ENCODE measurements at places on chromosomes 7 and 10.

- no peak overlapping the region for H3K4me3 ChIP-seq
- H3K27me3 ChIP-seq, result no peaks in the 10 kb centered on the region
- no peak overlapping the region for H3K27ac ChIP-seq
- H3K36me3 ChIP-seq, result peaks cover 2% of the 10 kb centered on the region
These were observed 19.8 kb downstream of the ERCC6 start for GRCh38 chr10:49518982-49519578.

GRCh38 chr10:78756604-78757343 is 312.0 kb upstream of the ZMIZ1 start:
- no peak overlapping the region for H3K4me3 ChIP-seq
- no peaks in the 10 kb centered on the region for H3K27me3 ChIP-seq
- peak overlapping the region; percentile 51 for H3K27ac ChIP-seq
- peaks cover 19% of the 10 kb centered on the region for H3K4me1 ChIP-seq

DNA sequence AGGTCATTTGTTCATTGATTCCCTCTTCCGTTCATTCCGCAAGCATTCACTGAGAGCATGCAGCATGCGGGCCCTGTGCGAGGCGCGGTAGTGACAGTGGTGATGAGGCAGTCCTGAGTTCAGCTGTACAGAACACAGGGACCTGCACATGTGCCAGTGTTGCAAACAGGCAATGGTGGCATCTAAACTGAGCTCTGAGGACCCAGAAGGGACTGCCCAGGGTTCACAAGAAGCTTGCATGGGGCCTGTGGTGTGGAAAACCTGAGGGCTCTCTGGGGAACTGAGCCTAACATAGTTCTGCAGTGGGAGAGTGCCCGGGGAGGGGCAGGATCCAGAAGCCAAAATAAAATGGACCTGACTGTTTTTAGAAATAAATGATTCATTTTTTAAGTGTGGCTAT is 13.2 kb downstream of the ZNF488 start:
- no peaks in the 10 kb centered on the region for H3K36me3 ChIP-seq
- DNase-seq, result no peak
- no peaks in the 10 kb centered on the region for H3K4me1 ChIP-seq
- peaks cover 12% of the 10 kb centered on the region for H3K27me3 ChIP-seq

DNA sequence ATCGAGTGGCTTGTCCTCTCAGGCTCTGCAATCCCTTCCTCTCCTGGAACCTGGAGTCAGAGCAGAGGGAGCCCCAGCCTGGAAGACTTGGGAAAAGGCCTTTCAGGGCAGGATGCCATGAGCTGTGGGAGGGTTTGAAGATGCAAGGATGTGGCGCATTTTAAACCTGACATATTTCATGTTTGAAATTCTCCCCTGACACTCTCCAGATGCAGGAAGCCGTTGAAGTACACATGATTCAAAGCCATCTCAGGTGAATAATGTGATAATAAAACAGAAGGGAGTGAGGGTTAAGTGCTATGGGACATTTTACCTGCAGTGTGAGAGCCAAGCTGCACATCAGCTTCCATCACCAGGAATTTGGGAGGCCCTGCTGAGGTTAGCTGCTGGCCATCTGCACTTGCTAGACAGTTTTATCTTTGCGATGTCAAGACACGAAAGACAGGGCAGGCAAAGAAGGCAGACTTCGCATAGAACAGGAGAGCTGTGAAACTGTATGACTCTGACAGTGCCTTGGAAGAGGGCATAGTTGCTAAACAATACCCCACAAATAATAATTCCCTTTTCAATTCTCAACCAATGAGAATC is 159.1 kb upstream of the GDF10 start:
- H3K4me3 ChIP-seq, result no peak overlapping the region
- H3K4me1 ChIP-seq, result peaks cover 9% of the 10 kb centered on the region
- no peak overlapping the region for H3K27ac ChIP-seq
- no peaks in the 10 kb centered on the region for H3K36me3 ChIP-seq

GRCh38 chr10:42654419-42654818 is 16.0 kb upstream of the ZNF33B start:
- DNase-seq, result no peak
- no peaks in the 10 kb centered on the region for H3K36me3 ChIP-seq
- H3K4me3 ChIP-seq, result no peak overlapping the region
- no peaks in the 10 kb centered on the region for H3K27me3 ChIP-seq

DNA sequence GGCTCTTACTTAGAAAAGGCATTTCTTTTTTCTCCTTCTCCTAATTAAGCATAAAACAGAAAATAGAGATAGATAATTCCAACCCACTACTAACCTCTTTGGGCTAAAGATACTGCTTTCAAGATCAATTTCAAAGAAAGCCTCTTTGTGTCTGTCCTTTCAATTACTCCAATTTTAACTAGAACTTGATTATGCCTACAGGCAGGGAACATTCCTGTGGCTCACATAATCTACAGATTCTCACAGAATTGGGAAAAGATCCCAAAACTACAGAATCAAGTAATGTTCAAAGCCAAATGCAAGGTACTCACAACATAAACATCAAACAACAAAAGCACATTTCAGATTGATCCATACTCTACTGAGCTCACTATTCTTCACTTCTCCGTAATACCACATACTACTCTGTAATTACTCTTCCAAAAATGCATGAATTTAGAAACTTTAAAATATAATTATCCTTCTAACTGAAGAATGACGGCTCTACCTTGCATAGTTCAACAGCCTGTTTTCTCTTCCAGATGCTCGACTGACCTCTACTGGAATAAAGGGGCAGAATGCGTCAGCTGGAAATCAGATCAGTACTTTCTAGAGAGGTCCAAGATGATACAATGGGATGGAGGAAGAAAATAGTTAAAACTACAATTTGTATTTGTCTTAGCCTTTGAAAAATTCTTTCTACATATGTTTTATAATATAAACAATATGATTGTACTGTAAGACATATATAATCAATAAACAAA is 3.9 kb downstream of the MTERF1 start:
- H3K4me3 ChIP-seq, result no peak overlapping the region
- H3K27ac ChIP-seq, result no peak overlapping the region
- peaks cover 2% of the 10 kb centered on the region for H3K4me1 ChIP-seq
- H3K27me3 ChIP-seq, result no peaks in the 10 kb centered on the region
- DNase-seq, result peak; percentile 39

DNA sequence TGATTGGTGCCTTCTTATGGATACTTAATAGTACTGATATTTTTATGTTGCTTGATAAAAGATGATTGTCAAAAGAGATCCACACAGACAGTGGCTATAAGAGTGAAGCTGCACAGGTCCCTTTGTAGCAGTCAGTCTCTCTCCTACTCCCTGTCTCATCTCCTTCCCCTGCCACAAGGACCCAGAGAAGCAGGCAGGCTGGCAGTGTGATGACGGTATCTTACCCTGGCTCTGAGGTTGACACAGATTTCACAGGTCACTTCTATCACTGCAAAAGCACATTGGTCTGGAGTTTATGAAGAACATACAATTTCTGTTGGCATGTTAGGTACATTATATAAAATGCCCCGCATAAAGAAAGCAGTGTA is 64.4 kb upstream of the AHR start:
- H3K4me1 ChIP-seq, result peaks cover 3% of the 10 kb centered on the region
- no peak for DNase-seq
- no peak overlapping the region for H3K4me3 ChIP-seq
- H3K27me3 ChIP-seq, result no peaks in the 10 kb centered on the region
- peak overlapping the region; percentile 15 for H3K27ac ChIP-seq
- no peaks in the 10 kb centered on the region for H3K36me3 ChIP-seq

GRCh38 chr10:62492012-62492869 is 118.1 kb downstream of the ZNF365 start:
- DNase-seq, result peak; percentile 44
- peaks cover under 1% of the 10 kb centered on the region for H3K27me3 ChIP-seq
- H3K36me3 ChIP-seq, result no peaks in the 10 kb centered on the region
- no peak overlapping the region for H3K27ac ChIP-seq
- no peaks in the 10 kb centered on the region for H3K4me1 ChIP-seq
- H3K4me3 ChIP-seq, result no peak overlapping the region

- no peaks in the 10 kb centered on the region for H3K27me3 ChIP-seq
- H3K4me1 ChIP-seq, result no peaks in the 10 kb centered on the region
- no peak overlapping the region for H3K27ac ChIP-seq
- DNase-seq, result peak; percentile 5
- H3K4me3 ChIP-seq, result no peak overlapping the region
These were observed 317.0 kb downstream of the CACNA2D1 start for GRCh38 chr7:82126576-82126975.

- H3K4me1 ChIP-seq, result peaks cover 14% of the 10 kb centered on the region
- H3K36me3 ChIP-seq, result no peaks in the 10 kb centered on the region
- H3K4me3 ChIP-seq, result no peak overlapping the region
- no peak overlapping the region for H3K27ac ChIP-seq
These were observed 121.1 kb downstream of the CXCL12 start for GRCh38 chr10:44263771-44264170.

- no peaks in the 10 kb centered on the region for H3K27me3 ChIP-seq
- H3K4me3 ChIP-seq, result no peak overlapping the region
- H3K4me1 ChIP-seq, result no peaks in the 10 kb centered on the region
- H3K27ac ChIP-seq, result no peak overlapping the region
- H3K36me3 ChIP-seq, result no peaks in the 10 kb centered on the region
- no peak for DNase-seq
These were observed 236.4 kb downstream of the HGF start for GRCh38 chr7:81533426-81533825.

GRCh38 chr7:120709972-120710320 is 148.0 kb downstream of the TSPAN12 start:
- peak; percentile 35 for DNase-seq
- no peak overlapping the region for H3K27ac ChIP-seq
- no peaks in the 10 kb centered on the region for H3K27me3 ChIP-seq
- H3K4me3 ChIP-seq, result no peak overlapping the region

DNA sequence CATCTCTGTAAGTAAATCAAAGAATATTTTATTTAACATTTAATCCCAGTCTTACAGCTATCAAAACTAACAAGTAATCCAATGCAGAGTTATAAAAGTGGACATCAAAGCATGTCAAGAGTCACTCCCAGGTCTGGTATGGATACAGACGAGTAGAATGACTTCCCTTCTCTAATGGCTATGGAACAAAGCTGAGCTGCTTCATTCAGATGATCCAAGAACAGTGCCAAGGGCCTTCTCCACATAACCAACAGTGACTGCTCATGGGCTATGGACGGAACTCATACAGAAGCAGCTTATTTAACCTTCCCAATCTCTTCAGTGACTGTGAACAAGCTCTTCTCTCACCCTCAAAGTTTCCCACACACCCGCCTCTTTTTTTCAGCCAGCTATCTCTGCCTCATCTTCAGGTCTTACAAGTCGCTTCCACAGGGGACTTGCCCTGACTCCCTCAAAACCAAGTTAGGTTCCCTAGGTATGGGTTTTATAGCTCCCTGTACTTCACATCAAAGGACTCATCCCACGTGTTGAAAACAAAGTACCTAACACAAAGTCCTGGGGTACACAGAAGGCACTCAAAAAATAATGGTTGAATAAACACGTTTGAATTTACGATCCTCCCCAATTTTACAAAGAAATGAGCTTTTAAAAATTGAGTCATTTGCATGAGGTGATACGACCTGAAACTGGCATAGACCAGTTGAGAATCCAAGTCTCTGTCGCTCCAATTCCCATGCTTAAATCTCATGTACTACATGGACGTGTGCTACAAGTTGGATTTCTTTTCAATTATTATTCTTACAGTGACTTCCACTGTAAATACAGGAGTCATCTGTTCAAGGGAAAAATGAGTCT is 3.1 kb downstream of the USP6NL start:
- no peak overlapping the region for H3K4me3 ChIP-seq
- no peak for DNase-seq
- no peak overlapping the region for H3K27ac ChIP-seq
- H3K36me3 ChIP-seq, result no peaks in the 10 kb centered on the region
- peaks cover 4% of the 10 kb centered on the region for H3K4me1 ChIP-seq

GRCh38 chr10:86303626-86304025 is 63.0 kb downstream of the GRID1 start:
- H3K36me3 ChIP-seq, result no peaks in the 10 kb centered on the region
- H3K27me3 ChIP-seq, result no peaks in the 10 kb centered on the region
- no peaks in the 10 kb centered on the region for H3K4me1 ChIP-seq
- no peak overlapping the region for H3K27ac ChIP-seq
- DNase-seq, result no peak
- H3K4me3 ChIP-seq, result no peak overlapping the region

- peaks cover 3% of the 10 kb centered on the region for H3K27me3 ChIP-seq
- no peaks in the 10 kb centered on the region for H3K36me3 ChIP-seq
- no peak overlapping the region for H3K4me3 ChIP-seq
These were observed 1.2 kb upstream of the LRMDA start for GRCh38 chr10:75430000-75430763.

GRCh38 chr10:69004821-69005220 is 16.2 kb downstream of the KIFBP start:
- no peaks in the 10 kb centered on the region for H3K27me3 ChIP-seq
- DNase-seq, result peak; percentile 83
- H3K36me3 ChIP-seq, result peaks cover 8% of the 10 kb centered on the region
- no peak overlapping the region for H3K4me3 ChIP-seq
- no peak overlapping the region for H3K27ac ChIP-seq
- H3K4me1 ChIP-seq, result peaks cover 6% of the 10 kb centered on the region

DNA sequence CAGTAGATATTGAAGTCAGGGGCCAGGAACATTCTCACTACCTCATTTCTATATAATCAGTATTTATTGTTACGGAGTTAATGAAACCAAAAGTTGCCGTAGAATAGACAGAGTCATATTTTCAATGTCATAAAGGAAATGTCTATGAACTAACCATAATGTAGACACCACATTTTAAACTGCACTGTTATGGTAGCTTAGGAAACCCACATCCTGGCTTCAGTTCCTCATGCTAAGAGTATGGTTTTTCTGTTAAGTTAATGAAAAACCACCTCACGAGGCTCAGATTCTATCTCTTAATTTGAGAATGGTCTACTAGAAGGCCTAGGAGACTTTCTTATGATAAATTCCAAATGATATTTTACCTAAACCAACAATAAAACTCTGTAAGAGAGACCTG is 166.5 kb downstream of the TMEM26 start:
- H3K36me3 ChIP-seq, result no peaks in the 10 kb centered on the region
- no peak overlapping the region for H3K27ac ChIP-seq
- peaks cover 3% of the 10 kb centered on the region for H3K4me1 ChIP-seq
- H3K4me3 ChIP-seq, result no peak overlapping the region

DNA sequence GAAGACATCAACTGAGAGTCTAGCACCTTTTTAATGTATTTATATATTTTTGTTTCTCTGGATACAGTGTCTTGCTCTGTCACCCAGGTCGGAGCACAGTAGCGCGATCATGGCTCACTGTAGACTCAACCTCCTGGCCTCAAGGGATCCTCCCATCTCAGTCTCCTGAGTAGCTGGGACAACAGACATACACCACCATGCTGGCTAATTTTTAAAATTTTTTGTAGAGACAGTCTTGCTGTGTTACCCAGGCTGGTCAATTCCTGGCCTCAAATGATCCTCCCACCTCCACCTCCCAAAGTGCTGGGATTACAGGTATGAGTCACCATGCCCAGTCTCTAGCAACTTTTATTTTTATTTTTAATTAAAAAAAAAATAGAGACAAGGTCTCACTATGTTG is 51.4 kb upstream of the ANLN start:
- H3K27ac ChIP-seq, result no peak overlapping the region
- H3K4me1 ChIP-seq, result no peaks in the 10 kb centered on the region
- no peaks in the 10 kb centered on the region for H3K36me3 ChIP-seq
- no peak overlapping the region for H3K4me3 ChIP-seq

GRCh38 chr7:143015926-143016490 is 10.9 kb downstream of the OR9A2 start:
- H3K27ac ChIP-seq, result no peak overlapping the region
- no peaks in the 10 kb centered on the region for H3K4me1 ChIP-seq
- DNase-seq, result peak; percentile 60
- H3K27me3 ChIP-seq, result no peaks in the 10 kb centered on the region
- H3K36me3 ChIP-seq, result no peaks in the 10 kb centered on the region
